ENCODE measurements at places on chromosomes 5 and 9.

GRCh38 chr9:124497441-124497840, 9.8 kb downstream of the NR5A1 start:
- DNase-seq: no peak

- DNase-seq: no peak
Observed at GRCh38 chr9:35861161-35861897, 8.9 kb downstream of the OR13J1 start.

DNA sequence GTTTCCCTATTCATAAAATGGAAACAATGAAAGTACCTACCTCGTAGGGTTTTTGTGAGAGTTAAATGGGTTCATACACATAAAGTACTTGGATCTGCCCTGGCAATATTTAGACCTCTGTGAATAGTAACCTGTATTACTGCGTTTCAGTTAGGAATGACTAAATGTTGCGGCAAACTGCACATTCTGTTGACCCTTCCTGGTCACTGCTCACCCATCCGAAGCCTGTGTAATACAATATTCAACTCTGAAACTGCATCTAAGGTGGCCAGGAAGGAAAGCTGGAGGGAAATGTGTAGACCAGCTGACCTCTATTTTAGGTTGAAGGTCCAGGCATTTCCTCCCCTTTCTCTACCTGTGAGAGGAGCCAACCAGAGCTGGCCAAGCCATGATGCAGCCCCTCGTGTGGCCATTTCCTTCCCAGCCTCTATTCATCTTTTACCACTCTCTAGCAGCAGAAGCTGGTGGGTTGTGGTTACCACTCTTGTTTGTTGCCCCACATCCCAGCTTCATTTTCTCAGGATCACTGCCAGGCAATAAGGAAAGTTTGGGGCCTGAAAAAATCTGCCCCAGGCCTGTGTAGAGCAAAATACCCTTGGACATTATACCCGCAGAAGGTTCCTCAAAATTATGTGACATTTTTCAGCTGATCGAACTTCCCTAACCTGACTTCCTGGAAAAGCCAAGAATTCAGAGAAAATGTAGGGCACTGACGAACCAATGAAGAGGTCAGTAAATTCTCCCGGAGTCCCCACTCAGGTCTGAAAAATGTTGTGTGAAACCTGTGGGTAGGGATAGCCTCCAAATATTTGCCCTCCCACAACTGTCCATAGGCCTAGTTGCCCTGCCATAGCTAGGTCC, 20.5 kb upstream of the PDCD1LG2 start:
- DNase-seq: no peak

DNA sequence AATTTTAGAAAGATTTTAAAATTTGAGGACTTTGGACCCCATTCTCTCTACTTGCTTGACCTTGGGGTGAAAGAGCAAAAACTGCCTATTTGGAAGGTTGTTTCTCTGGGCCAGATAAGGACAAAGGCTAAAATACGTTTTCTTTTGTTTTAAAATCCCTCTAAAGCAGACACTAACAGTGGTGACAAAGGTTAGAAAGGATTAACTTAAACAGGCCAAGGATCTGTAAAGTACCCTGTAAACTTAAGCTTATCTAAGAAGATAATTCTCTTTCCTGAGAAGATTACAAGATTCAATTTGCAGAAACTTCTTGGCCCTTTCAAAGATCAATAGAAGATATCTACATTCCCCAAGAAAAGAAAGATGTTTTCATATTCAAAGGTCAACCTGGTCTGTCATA, 12.1 kb downstream of the TRPM6 start:
- DNase-seq: no peak

GRCh38 chr5:54727874-54728587, 210.5 kb downstream of the SNX18 start:
- no peak for DNase-seq

DNA sequence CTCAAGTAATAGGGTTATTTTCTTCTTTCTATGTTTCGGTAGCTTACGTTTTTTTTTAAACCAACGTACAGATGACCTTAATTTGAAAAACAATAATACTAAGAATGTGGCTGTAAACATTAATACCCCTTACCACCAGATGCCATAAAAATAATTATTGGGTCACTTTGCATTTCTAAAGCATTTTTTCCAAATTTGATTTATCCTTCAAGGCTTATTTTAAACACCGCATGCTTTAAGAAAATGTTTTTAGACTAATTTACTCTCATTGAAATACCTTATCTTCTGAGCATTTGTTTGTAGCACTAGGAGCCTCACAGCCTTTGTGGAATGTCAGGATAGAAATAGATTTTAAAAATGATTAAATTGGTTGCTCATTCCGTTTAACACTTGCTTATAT, 5.8 kb upstream of the APBA1 start:
- DNase-seq: no peak

DNA sequence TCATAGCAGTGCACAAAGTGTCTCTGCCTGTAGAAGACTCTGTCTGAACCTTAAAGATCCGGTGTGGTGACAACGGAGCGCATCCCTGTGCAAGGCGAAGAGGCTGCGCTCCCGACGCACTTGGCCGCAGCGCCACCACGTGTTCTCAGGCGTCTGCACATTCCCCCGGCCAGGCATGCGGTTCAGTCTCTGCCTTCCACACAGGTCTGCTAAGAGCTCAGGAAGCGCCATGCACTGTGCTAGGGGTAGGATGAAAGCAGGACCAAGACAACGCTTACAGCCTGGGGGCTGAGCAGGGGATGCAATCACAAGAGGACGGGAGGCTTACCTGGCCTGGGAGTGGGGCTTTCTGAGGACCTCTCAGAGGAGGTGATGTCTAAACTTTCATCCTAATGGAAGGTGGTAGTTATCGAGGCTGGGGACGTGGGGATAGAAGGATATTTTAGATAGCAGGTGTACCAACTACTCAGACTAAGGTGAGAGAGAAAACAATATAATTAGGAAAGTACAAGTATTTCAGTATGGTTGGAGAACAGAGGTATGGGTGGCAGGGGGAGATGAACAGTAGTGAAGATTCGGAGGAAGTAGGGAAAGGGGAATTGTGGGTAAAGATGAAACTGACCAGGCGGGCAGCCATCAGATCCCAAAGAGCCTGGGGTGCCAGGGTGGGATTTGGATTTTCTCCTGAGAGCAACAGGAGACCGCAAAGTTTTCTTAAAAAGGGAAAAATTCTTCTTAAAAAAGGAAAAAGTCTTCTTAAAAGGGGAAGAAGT, 13.3 kb downstream of the CAPSL start:
- peak; percentile 70 for DNase-seq

- no peak for DNase-seq
Observed at GRCh38 chr5:164746723-164747122, 1241.3 kb downstream of the MAT2B start.

DNA sequence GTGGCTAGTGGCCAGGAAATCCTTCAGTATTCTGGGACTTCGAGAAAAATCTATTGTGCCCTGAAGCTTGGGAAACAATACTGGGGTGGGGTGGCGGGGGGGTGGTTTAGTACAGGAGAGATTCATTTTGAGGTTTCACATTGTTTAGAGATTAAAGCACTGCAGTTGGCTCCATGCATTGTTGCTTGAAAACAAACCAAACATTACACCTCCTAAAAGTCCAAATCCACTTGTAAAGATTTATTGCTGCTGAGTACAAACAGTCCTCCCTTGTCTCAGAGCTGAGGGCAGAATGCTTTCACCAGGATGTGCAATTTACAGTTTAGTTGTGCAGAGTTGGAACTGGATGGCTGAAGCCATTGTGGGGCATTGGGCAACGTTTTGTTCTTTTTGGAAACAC, 49.4 kb downstream of the GGTA1 start:
- no peak for DNase-seq

DNA sequence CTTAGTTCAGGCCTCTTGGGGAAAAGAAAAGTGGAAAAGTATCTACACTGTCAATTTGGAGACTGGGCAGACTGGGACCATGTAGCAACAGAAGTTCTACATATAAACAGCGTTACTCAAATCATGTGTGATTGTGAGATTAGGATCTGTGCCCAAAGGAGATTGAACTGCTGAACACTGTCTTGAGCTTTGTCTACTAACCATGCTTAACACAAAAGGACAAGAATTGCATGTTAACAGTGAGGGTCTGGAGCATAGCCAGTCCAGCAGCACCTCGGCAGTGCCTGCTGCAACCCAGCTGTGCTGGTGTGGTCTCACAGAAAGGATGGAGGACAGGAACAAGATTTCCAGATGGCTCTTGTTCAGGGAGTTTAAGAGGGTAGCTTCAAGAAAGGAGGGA, 5.7 kb downstream of the PAM start:
- peak; percentile 23 for DNase-seq

DNA sequence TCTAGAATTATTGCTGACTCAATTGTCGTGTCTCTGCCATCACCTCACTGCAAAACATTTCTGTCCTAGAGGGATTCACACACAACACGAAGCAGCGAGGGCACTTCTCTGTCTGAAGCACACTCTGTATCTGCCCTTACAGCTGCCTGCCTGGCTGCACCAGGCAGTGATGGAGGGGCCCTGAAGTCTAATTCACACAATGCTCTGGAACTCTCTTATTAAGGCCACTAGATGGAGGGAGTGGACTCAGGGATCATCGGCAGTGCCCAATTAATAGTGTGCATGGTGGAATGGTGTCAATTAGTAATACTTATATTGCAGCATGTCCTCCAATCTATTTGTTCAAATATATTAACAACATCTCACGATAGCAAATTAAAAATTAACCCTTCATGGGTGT, 157.5 kb upstream of the MAP1B start:
- no peak for DNase-seq

GRCh38 chr9:106697750-106698502, 165.0 kb upstream of the ZNF462 start:
- peak; percentile 90 for DNase-seq

- DNase-seq: peak; percentile 27
Observed at GRCh38 chr9:137458194-137459151, 661 bp downstream of the NSMF start.

DNA sequence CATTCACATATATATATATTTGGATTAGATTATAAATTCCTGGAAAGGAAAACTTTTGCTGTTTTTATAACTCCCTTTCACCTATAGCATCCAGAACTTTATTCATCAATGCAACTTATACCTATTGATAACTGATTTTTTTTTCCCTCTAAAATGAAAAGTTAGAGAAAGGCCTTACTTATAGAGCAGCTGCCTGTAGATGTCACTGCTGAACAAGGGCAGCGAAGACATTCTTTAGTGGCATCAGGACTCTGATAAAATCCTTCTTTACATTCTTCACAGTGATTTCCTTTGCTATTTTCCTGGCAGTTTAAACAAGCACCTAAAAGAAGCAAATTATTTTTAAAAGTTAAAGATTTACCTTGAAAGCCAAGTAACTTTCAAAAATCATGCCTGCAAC, 32.3 kb upstream of the CDK5RAP2 start:
- no peak for DNase-seq

- no peak for DNase-seq
Observed at GRCh38 chr9:17627641-17628040, 48.8 kb downstream of the SH3GL2 start.

DNA sequence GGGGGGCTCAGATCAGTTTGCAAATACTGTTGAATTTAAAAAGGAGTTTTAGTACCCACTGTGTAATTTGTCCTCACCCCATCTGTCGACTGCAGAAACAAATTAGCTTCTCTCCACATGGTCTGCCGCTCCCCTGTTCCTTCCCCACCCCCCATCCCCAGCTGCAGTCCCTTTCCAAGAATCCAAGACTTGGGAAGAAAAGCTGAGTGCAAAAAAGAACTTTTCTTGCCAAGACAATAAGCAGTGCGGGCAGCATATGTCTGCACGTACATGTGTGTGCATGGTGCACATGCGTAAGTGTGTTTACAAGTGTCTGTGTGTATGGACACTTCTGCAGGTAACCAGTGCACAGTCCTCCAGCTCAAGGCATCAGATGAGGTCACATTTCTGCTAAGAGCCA, 125.7 kb upstream of the SMIM23 start:
- no peak for DNase-seq

DNA sequence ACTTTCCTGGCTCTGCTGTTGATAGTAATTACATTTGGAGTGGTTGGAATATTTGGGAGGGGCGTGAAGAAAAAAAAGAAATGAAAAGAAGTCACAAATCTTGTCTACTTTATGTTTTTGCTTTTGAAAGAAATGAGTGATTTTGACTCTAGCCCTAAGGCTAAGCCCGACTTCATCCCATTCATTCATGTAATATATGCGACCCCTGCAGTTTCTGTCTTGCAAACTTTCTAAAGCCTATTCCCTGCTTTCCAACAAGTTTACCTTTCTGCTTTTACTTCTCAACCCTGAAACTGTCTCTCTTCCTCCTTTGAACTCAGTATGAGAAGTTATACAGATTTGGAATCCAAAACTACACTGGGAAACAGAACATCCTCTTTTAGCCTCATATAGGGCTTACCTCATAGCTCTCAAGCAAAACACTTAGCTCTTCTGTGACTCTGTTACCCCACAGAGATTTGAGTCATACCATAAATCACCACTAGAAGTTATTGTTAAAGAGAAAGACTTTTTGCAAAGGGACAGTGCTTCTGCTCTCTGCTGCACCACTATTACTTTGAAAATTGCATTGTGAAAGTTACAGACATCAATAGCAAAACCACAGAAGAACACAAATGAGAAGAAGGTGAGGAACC, 1.6 kb downstream of the CFAP95 start:
- peak; percentile 63 for DNase-seq

GRCh38 chr9:4171261-4171900, 128.5 kb downstream of the GLIS3 start:
- no peak for DNase-seq

GRCh38 chr9:35114113-35114839, 1.4 kb downstream of the ATOSB start:
- peak; percentile 98 for DNase-seq

DNA sequence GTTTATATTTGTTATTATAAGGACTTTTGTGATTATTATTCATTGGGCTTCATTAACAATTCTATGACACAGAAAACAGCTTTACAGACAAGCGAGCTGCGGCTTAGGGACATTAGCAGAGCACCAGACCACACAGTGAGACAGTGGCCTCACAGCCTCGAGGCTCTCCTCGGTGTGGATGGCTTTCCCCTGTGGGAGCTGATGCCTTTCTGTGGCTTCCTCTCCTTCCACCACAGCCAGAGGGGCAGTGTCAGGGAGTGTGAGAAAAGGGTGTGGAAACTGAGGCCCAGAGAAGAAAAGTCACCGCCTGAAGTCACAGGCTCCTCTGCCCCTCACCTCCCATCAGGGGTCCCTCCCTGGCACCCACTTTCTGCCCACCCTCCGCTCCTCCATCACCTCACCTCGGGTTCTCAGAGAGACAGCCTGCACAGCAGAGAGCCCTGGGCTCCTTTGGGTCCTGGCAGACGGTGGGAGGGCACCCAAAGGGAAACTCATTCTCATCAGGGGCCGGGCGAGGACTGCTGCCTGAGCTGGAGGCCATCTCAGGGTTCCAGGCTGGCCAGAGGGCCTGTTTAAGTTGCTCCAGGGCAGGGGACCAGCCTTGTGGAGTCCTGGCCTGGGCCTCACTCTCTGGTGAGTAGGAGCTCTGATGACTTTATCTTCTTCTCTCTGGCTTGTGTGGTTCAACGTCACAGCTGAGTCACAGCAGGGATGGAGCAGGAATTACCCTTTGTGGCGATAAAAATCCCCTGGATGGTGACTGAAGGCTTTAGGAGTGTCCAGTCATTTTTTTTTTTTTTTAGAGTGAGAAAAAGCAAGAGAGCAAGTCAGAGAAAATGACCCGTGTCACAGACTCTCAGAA, 830 bp downstream of the TRAF1 start:
- peak; percentile 82 for DNase-seq

Data from cardiac fibroblast (primary cell).